Activated CD4-positive, alpha-beta T cell treated with anti-CD3 and anti-CD28 coated beads, Interleukin-2, amount 50 U/mL, for 4 hours (primary cell): ENCODE measurements at places on chromosomes 3 and 15.

GRCh38 chr15:71444866-71445590 lies 329.8 kb downstream of the THSD4 start:
- no peak for DNase-seq

DNA sequence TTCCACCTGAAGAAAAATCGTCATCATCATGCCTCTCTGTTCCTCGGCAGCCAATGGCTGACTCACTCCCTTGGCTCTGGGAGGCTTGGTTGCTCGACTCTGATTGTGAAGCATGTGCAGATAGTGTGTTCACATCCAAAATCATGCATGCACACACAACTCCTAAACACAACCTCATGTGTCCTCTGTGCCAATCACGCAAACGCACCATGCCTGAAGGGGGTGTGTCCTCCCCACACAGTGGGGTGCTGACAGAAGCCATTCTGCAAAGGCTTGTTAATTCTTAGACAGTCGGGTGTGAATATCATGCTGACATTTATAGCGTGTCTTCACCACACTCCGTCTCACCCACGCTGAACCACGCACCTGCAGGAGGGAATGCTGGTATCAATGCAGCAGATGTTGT lies 11.4 kb upstream of the CCDC174 start:
- no peak for DNase-seq

- peak; percentile 10 for DNase-seq
Observed at GRCh38 chr15:64536244-64536836, 76.0 kb downstream of the ZNF609 start.

- DNase-seq, result no peak
Observed at GRCh38 chr3:33991673-33992072, 193.2 kb downstream of the PDCD6IP start.

DNA sequence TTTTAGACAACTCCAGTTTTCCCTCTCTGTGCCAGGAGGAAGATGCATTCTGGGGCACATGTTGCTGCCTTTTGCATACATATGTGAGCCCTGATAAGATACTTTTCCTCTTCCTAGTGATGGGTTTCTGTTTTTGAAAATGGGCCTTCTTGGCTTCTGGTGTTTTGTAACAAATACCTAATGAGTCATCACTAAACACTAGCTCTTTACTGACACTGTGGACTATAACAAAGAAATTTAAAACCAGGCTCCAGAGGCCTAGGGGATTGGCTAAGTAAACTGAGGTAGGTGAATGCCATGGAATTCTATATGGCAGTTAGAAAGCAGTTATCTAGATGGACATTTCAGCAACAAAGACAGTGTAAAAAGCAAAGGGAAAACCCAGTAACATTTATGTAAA lies 93.4 kb upstream of the NR2E3 start:
- no peak for DNase-seq

GRCh38 chr3:72095521-72095920 lies 310.6 kb upstream of the PROK2 start:
- DNase-seq, result no peak
